ENCODE measurements at places on chromosomes 4 and X.

- DNase-seq: no peak
Measured at GRCh38 chr4:108738003-108738706, 24.7 kb downstream of the ETNPPL start.

DNA sequence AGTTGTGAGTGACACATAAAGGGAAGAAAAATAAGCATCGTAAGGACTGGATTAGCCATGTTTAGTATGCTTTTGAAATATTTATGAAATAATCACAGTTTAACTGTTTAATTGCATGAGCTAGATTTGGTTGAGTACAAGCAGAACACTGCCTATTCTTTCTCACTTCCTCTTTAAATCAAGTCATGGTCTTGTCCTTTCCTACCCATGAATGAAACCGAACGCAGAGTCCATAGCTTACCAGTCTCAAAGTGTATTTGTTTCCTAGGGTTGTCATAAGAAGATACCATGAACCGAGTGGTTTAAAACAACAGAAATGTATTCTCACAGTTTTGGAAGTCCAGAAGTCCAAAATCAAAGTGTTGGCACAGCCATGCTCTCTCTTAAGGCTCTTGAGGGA, 684.0 kb upstream of the MAGEB2 start:
- DNase-seq: no peak

- DNase-seq: no peak
Measured at GRCh38 chr4:94715726-94716125, 42.0 kb upstream of the BMPR1B start.

DNA sequence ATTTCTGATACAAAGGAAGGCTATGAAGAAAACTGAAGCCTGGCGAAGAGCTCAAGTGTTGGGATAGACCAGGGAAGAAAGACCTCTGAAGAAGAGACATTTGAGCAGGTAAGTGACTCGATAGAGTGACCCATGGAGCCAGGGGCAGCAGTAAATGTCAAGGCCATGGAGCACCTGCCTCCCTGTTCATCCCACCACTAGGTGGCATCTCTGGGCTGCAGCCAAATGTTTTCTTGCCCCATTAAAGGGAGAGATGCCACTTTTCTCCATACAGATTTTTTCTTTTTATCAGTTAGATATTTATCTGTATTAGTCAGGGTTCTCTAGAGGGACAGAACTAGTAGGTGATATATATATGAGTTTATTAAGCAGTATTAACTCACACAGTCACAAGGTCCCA, 4.9 kb upstream of the ZNF81 start:
- peak; percentile 69 for DNase-seq

DNA sequence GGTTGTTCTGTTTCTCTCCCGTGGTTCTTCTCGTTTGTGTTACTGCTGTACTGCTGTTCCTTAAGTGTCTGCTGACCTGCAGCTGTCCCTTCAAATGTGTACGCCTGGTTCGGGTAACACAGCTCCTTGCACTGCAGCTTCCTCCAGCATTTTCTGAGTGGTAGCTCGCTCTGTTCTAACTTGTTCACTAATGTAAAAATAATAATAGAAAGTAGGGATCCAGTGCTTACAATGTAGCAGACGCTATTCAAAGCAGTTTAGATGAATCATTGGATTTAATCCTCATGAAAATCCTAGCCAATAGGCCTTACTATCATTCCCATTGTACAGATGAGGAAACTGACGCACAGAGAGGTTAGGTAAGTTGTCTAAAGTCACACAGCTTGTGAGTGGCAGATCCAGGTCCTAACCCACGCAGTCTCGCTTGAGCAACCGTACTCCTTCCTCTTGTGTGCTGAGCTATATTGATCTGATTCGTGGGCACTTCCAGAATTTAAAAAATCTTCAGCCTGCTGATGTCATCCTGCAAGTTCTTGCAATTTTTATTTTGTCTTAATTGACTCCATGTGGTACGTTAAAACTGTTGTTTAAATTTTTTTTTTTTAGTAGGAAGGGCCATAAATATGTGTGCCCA, 448.2 kb upstream of the FAT1 start:
- DNase-seq: no peak

GRCh38 chr4:188949596-188949995, 810.4 kb downstream of the TRIML1 start:
- no peak for DNase-seq

DNA sequence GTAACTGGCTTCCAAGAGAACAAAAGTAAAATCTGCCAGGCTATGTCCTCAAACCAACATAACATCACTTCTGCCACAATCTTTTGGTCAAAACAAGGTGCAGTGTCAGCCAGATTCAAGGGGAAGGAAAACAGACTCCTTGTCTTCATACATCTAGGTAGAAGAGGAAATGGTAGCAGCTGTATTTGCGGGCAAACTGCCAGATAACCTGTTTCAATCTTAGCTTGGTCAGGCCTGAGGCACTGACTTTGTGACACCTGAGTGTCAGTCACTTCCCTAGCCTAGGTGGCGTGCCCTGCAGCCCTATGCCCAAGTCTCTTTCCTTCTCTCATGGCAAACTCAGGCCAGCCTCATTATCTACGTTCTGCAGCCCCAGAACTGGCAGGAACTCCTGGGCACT, 146.2 kb upstream of the JADE1 start:
- DNase-seq: no peak

GRCh38 chr4:141246683-141247429, 26.2 kb downstream of the ZNF330 start:
- DNase-seq: no peak

GRCh38 chr4:148255344-148255720, 186.9 kb downstream of the NR3C2 start:
- no peak for DNase-seq

Measured in suppressor macrophage treated with lipopolysaccharide for 1 hour (primary cell).